Kidney glomerular epithelial cell (primary cell): ENCODE measurements at places on chromosomes 6 and 20.

- no peak for DNase-seq
These were observed 123.6 kb upstream of the SLC35B3 start for GRCh38 chr6:8558953-8559352.

DNA sequence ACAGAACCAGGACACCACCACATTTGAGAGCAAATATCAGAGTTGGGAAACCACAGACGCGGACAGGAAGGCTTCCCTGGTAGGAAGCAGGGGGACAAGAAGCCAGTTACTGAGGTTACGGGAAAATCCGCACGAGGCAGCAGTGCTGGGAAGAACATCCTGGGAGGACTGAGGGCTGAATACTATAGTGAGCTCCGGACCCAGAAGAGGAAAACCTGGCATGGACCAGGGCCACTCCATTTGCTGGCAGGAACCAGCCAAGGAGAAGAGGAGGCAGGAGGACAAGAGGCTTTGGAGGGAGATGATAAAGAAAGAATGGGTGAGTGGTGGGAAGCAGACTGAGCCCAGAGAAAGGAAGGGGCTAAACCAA, 6.1 kb upstream of the DSN1 start:
- DNase-seq, result no peak

- DNase-seq, result no peak
These were observed 6.6 kb upstream of the GFRA4 start for GRCh38 chr20:3669710-3670367.

GRCh38 chr20:59939879-59940128, 301 bp downstream of the PPP1R3D start:
- DNase-seq, result no peak

GRCh38 chr6:105746130-105746505, 340.0 kb upstream of the PRDM1 start:
- DNase-seq, result no peak

- no peak for DNase-seq
These were observed 19.1 kb upstream of the ARMC12 start for GRCh38 chr6:35717449-35718374.

GRCh38 chr6:104286641-104287040, 573.1 kb downstream of the HACE1 start:
- no peak for DNase-seq

GRCh38 chr6:166165558-166166313, 1.9 kb downstream of the TBXT start:
- DNase-seq, result no peak

GRCh38 chr20:47110819-47111218, 216.2 kb downstream of the EYA2 start:
- no peak for DNase-seq

GRCh38 chr20:64055893-64056638, 6.6 kb upstream of the SOX18 start:
- DNase-seq, result peak; percentile 10

GRCh38 chr20:60332523-60332922, 374.3 kb downstream of the CDH26 start:
- DNase-seq, result no peak
